Right cardiac atrium (tissue), 5 donors: ENCODE measurements at places on chromosomes 1 and 21. TPM values are rescaled to one million over a fixed set of nuclear protein-coding genes. Genes with fewer than 3 reads are reported as not detected.

GRCh38 chr1:213371847-213372619, 321.0 kb downstream of the RPS6KC1 start:
- no peak for DNase-seq

- no peak for DNase-seq
These were observed 24.1 kb downstream of the KCNJ15 start for GRCh38 chr21:38280867-38281266.

Gene CASQ1
- total RNA-seq = 19.0 TPM

Gene OPTC
- total RNA-seq = not detected

Gene MEX3A
- total RNA-seq = 0.18 TPM

Gene PROK1
- 0.93 TPM for total RNA-seq
